BJ (cell line): ENCODE measurements at places on chromosomes 4 and X.

- DNase-seq: no peak
Observed at GRCh38 chr4:163048447-163048846, 118.2 kb downstream of the NAF1 start.

DNA sequence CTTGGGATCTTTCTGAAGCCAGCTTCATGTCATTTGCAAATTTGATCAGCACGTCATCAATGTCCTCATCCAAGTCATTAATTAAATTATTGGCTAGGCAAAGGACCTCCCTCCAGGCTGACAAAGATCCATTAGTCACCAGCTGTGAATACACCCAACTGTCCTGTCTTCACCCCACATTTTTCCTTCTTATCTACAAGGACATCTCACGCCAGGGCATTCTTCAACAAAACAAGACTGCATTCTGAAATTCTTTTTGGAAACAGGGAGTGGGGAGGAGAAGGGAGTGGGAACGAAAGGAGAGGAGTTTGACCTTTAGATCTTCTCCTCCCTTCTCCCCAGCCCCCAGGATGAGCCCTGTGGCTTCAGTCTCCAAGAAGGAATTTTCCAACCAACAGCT, 32.7 kb downstream of the NLGN3 start:
- no peak for DNase-seq

DNA sequence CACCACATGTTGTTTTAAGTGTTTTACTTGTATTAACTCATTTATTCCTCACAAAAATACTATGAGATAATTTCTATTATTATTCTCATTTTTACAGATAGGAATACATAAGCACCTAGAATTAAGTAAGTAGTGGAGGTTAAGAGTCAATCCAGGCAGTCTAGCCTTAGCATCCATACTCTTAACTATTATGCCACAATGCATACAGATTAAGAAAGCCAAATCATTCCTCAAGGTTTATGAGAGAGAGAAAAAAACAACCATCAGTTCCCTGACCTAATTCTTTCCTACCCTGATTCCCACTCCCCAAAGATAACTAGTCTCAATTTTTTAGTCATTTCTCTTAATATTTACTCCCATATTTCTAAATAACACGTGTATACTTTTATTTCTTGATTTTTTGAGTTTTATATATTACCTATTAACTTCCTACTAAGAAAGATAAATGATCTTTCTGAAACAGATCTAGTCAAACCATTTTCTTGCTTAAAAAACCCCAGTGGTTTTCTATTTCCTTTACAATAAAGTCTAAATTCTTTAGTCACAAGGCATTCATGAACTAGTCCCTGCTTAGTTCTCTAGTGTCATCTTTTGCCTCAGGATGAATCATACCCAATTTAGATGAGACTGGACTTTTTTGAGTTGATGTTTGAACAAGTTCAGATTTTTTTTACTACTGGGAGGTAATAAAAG, 16.0 kb downstream of the UBA6 start:
- peak; percentile 16 for DNase-seq

DNA sequence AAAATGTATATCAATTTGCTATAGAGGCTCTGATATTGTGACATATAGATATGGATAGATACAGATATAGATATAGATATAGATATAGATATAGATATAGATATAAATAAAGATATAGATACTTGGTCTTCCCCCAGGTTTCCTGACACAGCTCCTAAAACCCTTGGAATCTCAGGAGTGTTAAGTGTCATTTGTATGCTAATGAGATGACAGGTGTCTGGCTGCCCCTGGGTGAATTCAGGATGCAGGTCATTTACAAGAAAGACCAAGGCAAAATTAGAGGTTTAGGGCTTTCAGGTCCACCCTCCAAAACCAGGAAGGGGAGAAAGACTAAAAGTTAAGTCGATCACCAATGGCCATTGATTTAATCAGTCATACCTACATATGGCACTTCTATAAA, 1034.8 kb downstream of the PDHA2 start:
- no peak for DNase-seq

GRCh38 chr4:3710451-3711182, 55.6 kb upstream of the ADRA2C start:
- no peak for DNase-seq

- no peak for DNase-seq
Observed at GRCh38 chr4:139314047-139314800, 11.9 kb upstream of the NDUFC1 start.

- no peak for DNase-seq
Observed at GRCh38 chr4:140080883-140081282, 73.1 kb downstream of the MAML3 start.
